CD14-positive monocyte (primary cell): ENCODE measurements at places on chromosomes 3 and 15.
A peak's percentile ranks its signal among the peaks of the same experiment; 100 is the strongest.

DNA sequence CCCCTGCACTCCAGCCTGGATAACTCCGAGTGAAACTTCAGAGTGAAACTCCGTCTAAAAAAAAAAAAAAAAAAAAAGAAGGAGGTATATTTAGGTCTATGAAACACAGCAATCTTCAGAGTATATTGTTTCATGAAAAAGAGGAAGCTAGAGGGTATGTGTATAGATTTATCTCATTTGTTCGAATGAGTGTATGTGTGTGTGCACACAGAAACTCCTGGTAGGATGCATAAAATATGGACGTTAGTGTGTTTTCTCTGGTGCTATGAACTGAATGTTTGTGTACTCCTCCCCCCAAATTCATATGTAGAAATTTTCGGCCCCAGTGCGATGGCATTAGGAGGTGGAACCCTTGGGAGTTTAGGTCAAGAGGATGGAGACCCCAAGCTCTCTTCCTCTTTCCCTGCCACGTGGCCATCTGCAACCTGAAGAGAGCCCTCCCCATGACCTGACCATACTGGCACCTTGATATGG lies 98.6 kb upstream of the KLF13 start:
- H3K4me1 ChIP-seq = peaks cover 67% of the 10 kb centered on the region
- H3K4me3 ChIP-seq = no peak overlapping the region
- DNase-seq = peak; percentile 28
- H3K27me3 ChIP-seq = no peaks in the 10 kb centered on the region
- no peaks in the 10 kb centered on the region for H3K36me3 ChIP-seq

GRCh38 chr15:63231206-63231605 lies 41.8 kb downstream of the RAB8B start:
- H3K4me1 ChIP-seq = peaks cover 93% of the 10 kb centered on the region
- no peak overlapping the region for H3K27ac ChIP-seq
- H3K4me3 ChIP-seq = no peak overlapping the region
- H3K27me3 ChIP-seq = no peaks in the 10 kb centered on the region

DNA sequence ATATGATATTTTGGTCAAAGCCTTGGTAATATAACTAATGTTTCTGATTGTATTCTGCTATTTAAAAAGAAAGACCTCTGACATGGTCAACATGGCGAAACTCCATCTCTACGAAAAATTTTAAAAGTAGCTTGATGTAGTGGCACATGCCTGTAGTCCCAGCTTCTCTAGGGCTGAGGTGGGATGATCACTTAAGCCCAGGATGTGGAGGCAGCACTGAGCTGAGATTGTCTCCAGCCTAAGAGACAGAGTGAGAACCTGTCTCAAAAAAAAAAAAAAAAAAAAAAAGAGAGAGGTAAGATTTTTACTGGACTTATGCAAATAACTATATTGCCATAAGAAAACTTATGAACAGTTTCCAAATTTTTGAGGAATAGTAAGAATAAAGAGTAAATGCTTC lies 30.5 kb upstream of the SLC27A2 start:
- no peaks in the 10 kb centered on the region for H3K27me3 ChIP-seq
- H3K4me1 ChIP-seq = peaks cover 5% of the 10 kb centered on the region
- H3K27ac ChIP-seq = no peak overlapping the region
- H3K4me3 ChIP-seq = no peak overlapping the region

- H3K36me3 ChIP-seq = no peaks in the 10 kb centered on the region
- DNase-seq = no peak
- no peak overlapping the region for H3K27ac ChIP-seq
- H3K4me1 ChIP-seq = peaks cover 10% of the 10 kb centered on the region
- H3K27me3 ChIP-seq = peaks cover 14% of the 10 kb centered on the region
- no peak overlapping the region for H3K4me3 ChIP-seq
Measured at GRCh38 chr15:89500397-89501270, 4.3 kb upstream of the RHCG start.

DNA sequence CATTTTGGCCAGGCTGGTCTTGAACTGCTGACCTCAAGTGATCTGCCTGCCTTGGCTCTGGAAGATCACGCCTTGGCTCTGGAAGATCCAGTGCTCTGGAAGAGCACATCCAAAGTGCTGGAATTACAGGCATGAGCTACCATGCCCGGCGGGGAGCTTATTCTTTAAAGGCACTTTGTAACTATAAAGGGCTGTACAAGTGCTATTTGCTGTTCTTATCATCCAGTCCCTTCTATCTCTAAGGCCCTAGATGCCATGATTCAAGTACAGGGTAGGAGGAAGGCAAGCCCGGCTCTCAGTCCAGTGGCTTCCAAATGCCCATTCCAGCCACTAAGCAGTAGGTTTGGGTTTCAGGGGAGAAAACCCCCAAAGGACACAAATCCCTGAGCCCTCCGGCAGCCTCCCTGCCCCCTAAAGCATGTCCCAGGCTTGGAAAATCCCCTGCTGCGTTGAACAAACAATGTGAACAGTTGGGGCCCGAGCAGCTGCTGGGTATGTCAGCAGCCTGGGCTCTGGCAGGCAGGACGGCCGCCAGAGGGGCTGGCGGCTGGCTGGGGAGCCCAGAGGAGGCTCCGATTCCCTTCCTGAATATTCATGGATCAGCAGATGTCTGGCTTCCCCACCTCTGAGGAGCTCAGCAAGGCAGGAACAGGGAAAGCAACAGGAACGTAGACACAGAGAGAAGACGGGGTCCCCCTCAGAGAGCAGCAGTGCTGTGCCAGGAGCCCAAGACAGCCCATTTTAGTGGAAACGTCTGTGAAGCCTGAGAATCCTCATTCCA lies 7.7 kb downstream of the IGDCC4 start:
- H3K4me1 ChIP-seq = no peaks in the 10 kb centered on the region
- no peaks in the 10 kb centered on the region for H3K36me3 ChIP-seq
- no peak for DNase-seq
- peaks cover 20% of the 10 kb centered on the region for H3K27me3 ChIP-seq
- H3K4me3 ChIP-seq = no peak overlapping the region
- no peak overlapping the region for H3K27ac ChIP-seq

GRCh38 chr15:40048211-40048792 lies 9.3 kb upstream of the SRP14 start:
- H3K27me3 ChIP-seq = no peaks in the 10 kb centered on the region
- H3K27ac ChIP-seq = peak overlapping the region; percentile 85
- H3K4me1 ChIP-seq = peaks cover 69% of the 10 kb centered on the region
- no peak for DNase-seq
- no peak overlapping the region for H3K4me3 ChIP-seq
- H3K36me3 ChIP-seq = no peaks in the 10 kb centered on the region

- H3K4me3 ChIP-seq = no peak overlapping the region
- H3K36me3 ChIP-seq = no peaks in the 10 kb centered on the region
- H3K27me3 ChIP-seq = no peaks in the 10 kb centered on the region
- no peaks in the 10 kb centered on the region for H3K4me1 ChIP-seq
- DNase-seq = no peak
Measured at GRCh38 chr3:59660376-59660775, 610.6 kb upstream of the CFAP20DC start.

DNA sequence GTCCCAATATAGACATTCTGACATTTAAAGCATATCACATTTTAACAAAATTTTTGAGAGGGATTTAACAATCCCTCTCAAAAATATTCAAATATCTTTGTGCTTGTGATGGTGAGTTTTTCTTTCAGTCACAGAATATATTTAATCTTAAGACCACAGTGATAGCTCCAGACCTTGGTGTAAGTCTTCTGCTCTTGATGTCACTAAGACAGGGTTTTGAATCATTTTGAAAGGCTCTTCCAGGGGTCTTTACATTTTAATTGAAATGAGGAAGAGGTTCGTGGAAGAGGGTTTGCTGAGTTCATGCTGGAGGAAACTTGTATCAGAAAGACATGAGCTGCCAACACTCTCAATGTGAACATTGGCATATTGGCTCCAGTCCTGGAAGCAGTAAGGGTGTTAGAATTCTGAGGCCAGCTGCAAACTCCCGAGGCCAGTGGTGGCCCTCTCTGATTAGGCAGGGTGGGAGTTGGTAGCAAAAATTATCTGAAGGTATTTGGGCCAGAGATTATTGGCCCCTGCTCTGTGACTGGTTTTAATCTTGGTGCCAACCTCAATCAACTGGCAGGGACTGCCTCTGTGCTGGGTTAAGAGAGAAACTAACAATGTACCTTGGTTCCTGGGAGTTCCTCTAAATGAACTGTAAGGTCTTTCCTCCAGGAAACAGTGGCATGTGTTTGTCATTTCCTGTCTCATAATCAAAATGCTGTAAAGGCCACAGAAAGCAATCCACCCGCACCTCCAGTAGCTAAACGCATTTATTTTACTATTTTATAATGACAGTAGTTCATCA lies 5.3 kb downstream of the POU1F1 start:
- DNase-seq = peak; percentile 19
- peaks cover 7% of the 10 kb centered on the region for H3K4me1 ChIP-seq
- H3K36me3 ChIP-seq = no peaks in the 10 kb centered on the region

DNA sequence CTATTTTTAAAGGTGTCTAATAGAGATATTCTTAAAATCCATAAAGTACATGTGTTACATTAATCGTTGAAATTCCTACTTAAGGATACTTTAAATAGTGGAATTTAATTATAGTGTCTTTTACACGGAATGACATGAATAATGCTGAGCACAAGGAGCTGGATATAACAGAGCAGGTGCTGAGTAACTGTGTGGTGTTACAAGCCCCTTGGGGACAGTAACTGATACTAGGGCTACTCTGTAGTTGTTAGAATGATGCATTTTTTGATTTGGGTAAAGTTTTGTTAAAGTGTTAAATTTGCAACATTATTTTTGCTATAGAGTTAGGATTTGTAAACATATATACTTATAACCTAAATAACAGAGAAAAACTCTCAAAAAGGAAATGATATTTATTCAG lies 1496.1 kb downstream of the OTOL1 start:
- no peak overlapping the region for H3K27ac ChIP-seq
- no peaks in the 10 kb centered on the region for H3K27me3 ChIP-seq
- no peak for DNase-seq
- H3K4me3 ChIP-seq = no peak overlapping the region

- DNase-seq = no peak
- H3K4me1 ChIP-seq = no peaks in the 10 kb centered on the region
- no peaks in the 10 kb centered on the region for H3K27me3 ChIP-seq
- no peak overlapping the region for H3K27ac ChIP-seq
Measured at GRCh38 chr3:59810606-59811005, 760.8 kb upstream of the CFAP20DC start.

- H3K27me3 ChIP-seq = peaks cover 2% of the 10 kb centered on the region
- no peak overlapping the region for H3K27ac ChIP-seq
- peak overlapping the region; percentile 60 for H3K4me3 ChIP-seq
- H3K36me3 ChIP-seq = no peaks in the 10 kb centered on the region
- H3K4me1 ChIP-seq = peaks cover 13% of the 10 kb centered on the region
Measured at GRCh38 chr15:81098861-81099651, 35.0 kb upstream of the CFAP161 start.

GRCh38 chr15:24761704-24762302 lies 86.2 kb downstream of the NPAP1 start:
- H3K27ac ChIP-seq = no peak overlapping the region
- H3K27me3 ChIP-seq = no peaks in the 10 kb centered on the region
- no peak for DNase-seq
- H3K4me1 ChIP-seq = no peaks in the 10 kb centered on the region
- H3K36me3 ChIP-seq = no peaks in the 10 kb centered on the region

DNA sequence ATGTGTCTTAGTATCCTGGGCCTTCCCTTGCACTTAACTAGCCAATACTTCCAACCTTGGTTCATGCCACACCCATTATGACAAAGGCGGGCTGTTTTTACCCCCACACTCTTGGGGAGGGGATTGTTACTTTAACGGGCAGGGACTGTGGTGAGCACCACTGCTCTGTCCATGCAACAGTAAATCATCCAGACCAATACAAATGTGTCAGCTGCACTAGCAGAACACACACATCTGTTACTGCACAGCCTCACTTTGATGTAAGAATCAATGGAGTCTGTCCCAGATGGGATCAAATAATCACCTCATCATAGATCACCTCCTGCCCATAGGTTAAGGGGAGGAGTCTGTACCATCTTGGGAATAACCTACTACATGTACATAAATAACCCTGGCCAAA lies 58.1 kb downstream of the NPAP1 start:
- no peaks in the 10 kb centered on the region for H3K27me3 ChIP-seq
- H3K36me3 ChIP-seq = no peaks in the 10 kb centered on the region
- no peak for DNase-seq

- no peak overlapping the region for H3K4me3 ChIP-seq
- H3K36me3 ChIP-seq = no peaks in the 10 kb centered on the region
- no peak for DNase-seq
- no peak overlapping the region for H3K27ac ChIP-seq
Measured at GRCh38 chr3:3038201-3038991, 71.8 kb downstream of the IL5RA start.

DNA sequence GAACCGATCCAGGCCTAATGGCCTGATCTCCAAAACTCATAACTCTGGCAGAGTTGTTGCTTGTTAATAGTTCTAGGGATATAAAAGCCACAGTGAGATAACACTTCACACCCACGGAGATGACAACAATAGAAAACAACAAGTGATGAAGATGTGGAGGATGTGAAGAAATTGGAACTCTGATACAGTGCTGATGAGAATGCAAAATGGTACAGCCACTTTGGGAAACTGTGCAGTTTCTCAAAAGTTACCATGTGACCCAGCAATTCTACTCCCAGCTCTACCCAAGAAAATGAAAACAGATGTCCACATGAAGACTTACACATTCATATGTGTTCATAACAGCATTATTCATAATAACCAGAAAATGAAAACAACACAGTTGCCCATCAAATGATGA lies 3.8 kb downstream of the CMTM7 start:
- no peaks in the 10 kb centered on the region for H3K36me3 ChIP-seq
- no peak overlapping the region for H3K4me3 ChIP-seq

DNA sequence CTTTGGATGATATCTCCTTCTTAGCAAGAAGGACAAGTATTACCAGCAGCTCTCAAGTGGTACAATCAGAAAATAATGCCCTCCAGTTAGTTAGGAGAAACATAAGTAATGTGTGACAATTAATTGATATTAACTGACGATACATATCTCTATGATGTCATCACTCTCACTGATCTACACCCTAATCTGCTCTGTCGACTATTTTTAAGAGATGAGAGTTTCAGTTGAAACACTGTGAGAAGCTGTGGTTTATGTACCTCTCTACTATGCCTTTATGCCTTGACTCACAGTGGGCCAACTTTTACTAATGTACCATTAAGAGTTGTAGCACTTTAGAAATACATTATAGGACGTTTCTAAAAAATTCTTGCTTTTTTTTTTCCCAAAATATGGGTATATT lies 8.6 kb downstream of the CEP152 start:
- no peak overlapping the region for H3K4me3 ChIP-seq
- no peaks in the 10 kb centered on the region for H3K4me1 ChIP-seq
- DNase-seq = no peak
- H3K27ac ChIP-seq = peak overlapping the region; percentile 25
- no peaks in the 10 kb centered on the region for H3K27me3 ChIP-seq
- peaks cover 9% of the 10 kb centered on the region for H3K36me3 ChIP-seq

DNA sequence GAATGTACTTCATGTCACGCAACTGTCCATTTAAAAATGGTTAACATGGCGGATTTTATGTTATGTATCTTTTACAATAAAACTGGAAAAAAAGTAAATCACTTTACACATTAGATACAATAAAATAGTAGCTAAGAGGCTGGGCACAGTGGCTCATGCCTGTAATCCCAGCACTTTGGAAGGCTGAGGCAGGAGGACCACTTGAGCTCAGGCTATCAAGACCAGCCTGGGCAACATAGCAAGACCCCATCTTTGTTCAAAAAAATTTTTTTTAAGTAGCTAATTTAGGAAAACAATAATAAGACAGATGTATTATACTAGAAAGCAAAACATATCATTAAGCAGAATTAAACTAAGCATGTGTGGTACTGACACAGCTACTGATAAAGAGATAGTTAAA lies 11.5 kb downstream of the RNF168 start:
- no peak overlapping the region for H3K4me3 ChIP-seq
- no peak overlapping the region for H3K27ac ChIP-seq
- H3K4me1 ChIP-seq = no peaks in the 10 kb centered on the region
- H3K27me3 ChIP-seq = no peaks in the 10 kb centered on the region

- H3K36me3 ChIP-seq = no peaks in the 10 kb centered on the region
- no peaks in the 10 kb centered on the region for H3K27me3 ChIP-seq
- H3K4me3 ChIP-seq = peak overlapping the region; percentile 66
- peak overlapping the region; percentile 87 for H3K27ac ChIP-seq
- H3K4me1 ChIP-seq = peaks cover 58% of the 10 kb centered on the region
- DNase-seq = peak; percentile 81
Measured at GRCh38 chr3:177357352-177358090, 160.2 kb upstream of the TBL1XR1 start.
